ENCODE measurements at places on chromosomes 7 and 10.

GRCh38 chr10:1522237-1522636 lies 215.1 kb downstream of the ADARB2 start:
- no peak for DNase-seq

DNA sequence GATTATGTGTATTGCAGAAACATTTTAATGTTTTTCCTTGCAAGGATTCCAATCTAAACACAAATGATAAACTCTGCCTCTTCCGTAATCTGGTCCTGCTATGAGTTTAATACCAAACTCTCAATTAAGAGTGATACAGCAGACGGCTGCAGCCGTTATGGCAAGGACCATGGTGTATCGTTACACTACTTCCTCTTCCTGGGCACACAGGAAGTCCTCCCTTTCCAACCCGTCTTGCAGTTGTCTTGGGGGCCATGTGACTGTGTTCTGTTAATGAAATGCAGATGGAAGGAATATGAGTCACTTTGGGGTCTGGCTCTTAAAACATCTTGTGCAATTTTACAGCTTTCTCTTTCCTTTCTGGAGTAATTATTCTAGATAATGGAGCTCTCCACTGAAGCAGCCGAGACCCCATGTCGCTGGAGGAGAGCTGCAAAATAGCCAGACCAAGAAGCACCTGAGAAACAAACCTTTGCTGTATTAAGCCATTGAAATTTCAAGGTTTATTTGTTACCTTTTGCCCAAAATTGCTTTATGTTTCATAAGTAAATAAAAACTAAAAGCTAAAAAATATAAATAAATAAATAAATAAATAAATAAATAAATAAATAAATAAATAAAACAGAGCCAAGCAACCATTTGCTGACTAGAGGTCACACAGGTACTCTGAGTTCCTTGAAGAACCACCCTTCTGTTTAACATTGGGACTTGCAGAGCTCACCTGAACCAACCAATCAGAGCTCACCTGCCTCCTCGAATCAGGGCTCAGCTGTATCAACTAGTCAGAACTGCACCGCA lies 74.7 kb downstream of the FRMPD2 start:
- DNase-seq, result no peak

DNA sequence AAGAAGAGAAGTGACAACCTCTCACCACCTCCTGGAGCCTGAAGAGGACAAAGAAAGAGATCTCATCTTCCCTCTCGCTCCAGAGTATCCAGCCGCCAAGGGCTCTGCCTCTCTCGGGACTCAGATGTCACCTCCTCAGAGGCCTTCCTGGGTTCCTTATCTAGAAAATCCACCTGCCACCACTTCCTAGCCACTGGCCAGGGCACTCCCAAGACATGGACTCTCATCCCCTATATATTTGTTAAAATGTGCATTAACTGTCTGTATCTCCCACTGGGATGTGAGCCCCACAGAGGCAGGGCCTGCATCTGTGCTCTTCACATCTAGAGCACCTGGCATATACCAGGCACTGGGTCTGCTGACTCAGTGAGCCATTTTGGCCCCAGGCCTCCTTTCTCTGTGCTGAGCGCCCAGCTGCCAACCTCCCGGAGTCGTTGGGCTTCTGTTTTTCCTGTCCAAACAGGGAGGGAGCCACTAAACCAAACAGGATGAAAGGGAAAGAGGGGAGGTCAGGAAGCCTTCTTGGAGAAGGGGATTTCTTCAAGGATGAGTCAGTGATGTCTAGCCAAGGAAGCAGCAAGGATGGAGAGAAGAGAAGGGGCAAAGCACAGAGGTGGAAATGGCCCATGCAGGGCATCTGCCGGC lies 58.9 kb downstream of the KCNMA1 start:
- DNase-seq, result no peak

DNA sequence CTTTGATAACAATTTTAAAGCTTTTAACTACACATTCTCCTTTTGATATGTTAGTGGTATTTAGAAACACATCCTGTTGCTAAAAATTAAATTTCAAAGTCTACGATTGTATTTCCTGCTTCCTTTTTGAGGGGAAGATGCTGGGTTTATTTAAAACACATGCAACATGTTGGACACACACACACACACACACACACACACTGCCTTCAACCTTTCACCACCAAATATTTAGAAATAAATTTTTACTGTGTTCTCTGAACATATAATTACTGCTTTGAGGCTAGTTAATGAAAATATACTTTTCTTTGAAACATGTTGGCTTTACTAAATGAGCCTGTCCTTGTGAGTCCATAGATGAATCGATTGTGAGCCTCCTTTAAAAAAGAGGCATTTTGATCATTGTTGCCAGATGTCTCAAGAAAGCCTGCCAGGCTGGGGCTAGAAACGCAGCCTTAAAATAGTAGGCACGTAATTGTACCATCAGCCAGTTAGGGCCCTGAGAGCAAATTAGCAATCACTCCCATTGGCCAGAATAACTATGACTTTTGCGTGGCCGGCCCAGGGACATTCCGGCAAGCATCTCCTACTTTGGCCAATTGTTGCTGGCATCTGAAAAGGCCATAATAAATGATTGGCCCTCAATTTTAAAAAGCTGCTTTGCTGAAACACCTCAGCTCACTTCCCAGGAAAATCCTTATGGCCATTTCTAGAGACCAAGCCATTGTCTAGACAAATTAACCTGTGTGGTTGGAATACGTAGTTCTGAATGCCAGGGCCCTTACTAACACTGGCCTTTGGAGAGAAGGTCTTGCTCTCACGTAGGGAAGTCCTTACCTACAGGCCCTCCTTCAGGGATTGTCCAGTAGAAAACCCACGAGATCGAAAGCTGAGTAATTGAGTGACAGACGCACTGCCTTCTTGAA lies 9.9 kb upstream of the TEX36 start:
- no peak for DNase-seq

GRCh38 chr10:80451132-80451531 lies 3.0 kb upstream of the TSPAN14 start:
- DNase-seq, result no peak

DNA sequence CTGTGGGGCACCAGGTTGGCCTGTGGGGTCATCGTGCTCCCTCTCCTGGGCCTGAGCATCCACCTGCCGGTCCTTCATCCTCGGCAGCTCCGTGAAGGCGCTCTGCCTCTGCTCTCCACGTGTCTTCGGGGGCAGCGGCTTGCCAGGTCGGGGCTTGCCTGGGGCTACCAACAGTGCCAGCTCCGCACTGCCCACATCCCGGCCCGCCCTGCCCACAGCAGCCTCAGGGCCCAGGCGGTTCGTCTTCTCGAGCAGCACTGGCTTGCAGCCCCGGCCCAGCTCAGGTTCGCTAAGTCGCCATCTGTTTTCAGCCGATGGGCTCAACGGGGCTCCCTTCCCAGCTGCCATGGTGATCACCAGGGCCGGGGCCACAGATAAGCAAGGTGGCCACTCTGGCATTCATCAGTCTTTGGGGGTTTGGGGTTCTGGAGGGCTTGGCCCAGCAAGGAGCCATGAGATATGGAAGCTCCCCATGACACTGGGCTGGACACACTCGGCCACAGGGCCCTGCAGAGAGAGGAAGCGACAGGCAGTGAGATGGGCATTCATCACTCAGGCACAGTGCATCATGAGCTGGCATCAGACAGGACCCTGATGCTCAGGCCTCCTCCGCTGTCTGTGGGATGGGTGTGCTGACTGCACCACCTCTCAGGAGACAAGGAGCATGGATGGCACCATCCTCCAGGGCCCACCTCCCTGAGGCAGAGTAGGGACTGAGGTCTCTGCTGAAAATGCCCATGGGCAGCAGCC lies 15.5 kb downstream of the ZNF488 start:
- DNase-seq, result no peak

- no peak for DNase-seq
Measured at GRCh38 chr7:7977774-7978173, 9.2 kb downstream of the GLCCI1 start.

- no peak for DNase-seq
Measured at GRCh38 chr10:69057261-69057950, 30.5 kb upstream of the SRGN start.

DNA sequence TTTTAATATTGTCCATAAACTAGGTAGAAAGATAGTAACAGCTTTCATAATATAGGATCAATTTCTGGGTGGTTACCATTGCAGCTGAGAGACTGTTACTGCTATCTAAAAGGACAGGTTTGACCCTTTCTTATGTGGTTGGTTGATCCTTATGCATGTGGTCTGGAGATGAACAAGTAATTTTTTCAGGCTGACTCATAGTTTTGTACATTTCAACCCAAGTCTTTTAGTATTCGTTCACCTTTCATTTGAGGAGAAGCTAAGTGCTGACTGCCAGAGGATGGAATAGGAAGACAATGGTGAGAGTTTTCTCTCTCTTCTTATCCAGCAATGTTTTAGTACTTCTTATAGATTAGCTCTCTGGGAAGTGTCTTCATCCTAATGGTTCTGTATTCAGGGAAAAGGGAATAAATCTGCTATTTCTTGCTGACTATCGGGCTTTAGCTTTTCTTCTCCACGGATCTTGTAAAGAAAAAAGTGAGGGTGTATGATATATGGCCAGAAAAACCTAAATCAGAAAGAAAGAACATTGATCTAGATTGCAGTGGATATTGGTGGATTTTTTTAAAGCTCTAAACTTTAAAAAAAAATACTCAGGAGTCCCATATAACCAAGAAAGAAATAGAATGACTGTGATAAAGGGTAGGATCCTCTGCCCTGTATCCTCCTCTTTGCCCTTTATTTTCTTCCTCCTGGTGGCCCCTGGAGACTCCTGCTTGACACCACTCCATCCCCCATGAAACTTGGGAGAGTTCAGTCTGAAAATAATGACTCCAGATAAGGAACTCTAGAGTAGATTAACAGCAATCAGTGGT lies 88.0 kb downstream of the CPED1 start:
- DNase-seq, result no peak

DNA sequence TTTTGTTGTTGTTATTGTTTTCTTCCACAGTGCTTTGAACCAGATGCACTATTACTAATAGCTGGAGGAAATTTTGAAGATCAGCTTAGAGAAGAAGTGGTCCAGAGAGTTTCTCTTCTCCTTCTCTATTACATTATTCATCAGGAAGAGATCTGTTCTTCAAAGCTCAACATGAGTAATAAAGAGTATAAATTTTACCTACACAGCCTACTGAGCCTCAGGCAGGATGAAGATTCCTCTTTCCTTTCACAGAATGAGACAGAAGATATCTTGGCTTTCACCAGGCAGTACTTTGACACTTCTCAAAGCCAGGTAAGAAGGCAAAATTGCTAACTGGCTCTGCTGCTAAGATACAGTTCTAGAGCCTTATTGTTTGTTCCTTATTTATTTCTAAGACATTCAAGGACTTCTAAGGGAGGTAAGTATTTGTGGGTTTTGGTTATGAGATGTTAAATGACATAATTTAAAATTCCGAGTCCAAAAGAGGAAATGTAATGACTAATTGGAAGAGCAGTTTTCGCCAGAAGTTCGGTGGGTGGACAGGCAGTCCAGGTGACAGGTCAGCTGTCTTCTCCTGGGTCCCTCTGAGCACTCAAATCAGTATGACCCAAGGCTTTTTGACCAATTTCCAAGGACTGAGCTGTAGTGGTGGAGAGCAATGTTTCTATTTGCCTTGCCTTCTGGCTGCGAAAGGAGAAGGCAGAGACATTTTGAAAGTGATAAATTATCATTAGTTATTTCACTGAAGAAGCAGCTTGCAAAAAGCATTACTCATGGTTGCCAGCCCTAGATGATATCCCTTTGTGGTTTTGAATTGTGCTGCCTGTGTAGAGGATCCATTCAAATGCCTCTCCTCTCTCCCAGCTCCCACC lies 10.1 kb downstream of the SLC39A12 start:
- DNase-seq, result no peak

DNA sequence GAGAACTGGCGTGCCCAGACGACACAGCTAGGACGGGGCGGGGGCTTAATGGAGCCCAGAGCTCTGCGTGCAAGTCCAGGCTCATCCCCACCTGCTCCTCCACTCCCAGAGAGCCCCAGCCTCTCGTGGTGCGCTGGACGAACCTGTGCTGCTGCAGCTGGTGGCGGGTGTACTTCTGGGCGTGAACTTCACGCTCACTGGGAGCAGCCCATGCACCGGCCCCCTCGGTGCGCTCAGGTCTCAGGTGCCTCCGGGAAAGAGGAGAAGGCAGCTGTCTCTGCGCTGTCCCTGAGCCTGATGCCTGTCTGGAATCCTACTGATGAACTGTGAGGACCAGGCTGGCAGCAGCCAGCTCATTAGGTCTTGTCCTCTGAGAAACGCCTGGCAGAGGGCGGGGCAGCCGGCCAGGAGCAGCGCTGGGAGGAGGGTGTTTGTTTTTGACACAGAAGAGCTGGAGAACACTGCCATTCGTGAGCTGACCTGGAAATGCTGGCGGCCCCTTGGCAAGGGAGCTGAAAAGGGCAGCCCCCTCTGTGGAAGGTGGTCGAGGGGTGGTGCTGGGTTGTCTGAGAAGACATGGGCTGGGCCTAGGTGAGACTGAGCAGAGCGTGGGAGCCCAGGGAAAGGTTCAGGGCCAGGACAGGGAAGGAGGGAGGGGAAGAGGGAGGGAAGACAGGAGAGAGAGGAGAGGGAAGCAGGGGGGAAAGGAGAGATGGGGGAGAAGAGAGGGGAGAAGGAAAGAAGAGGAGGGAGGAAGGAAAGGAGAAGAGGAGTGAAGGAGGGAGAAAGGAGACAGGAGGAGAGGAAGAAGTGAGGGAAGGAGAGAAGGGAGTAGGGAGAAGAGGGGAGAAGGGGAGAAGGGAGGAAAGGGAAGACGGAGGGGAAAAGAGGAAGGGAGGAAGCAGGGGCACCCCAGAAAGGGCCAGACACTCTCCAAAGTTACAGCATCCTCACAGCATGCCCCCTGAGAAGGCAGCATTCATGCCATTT lies 53.5 kb upstream of the TNS3 start:
- no peak for DNase-seq

DNA sequence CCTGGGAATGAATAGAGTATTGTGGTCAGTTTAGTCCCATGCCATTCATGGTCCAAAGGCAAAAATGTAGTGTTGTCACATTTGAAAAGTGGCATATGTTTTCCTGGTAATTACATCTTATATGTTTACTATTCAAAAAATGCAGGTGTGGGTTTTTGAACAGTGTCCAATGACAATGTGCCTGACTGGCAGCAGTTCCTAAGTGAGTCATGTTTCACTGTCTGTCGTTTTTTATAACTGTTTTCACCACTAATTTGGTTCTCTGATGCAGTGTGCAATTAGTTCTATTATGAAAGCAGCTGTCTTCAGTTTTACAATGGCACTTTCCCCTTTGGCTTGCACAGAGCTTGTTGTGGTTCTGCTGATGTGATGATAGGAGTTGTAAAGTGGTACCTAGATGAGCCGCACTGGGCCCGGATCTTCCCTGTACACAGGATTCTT lies 162.3 kb downstream of the SEM1 start:
- DNase-seq, result no peak

GRCh38 chr7:83289419-83289993 lies 126.8 kb upstream of the PCLO start:
- no peak for DNase-seq

GRCh38 chr7:3176112-3177000 lies 124.7 kb upstream of the SDK1 start:
- DNase-seq, result no peak

DNA sequence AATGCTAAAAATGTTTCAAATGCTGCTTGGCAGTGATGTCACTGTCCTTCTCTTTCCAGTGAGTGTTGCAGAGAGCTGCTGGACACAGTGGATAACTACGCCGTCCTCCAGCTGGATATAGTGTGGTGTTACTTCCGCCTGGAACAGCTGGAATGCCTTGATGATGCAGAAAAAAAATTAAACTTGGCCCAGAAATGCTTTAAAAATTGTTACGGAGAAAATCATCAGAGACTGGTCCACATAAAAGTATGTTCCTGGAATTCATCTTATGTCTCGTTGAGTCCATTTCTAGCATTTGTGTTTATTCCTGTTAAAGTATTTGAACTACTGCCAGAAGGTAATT lies 25.2 kb downstream of the NUB1 start:
- DNase-seq, result no peak
